ENCODE measurements at places on chromosomes 13 and 19.

- peak; percentile 61 for DNase-seq
These were observed 62.1 kb downstream of the DGKH start for GRCh38 chr13:42110410-42111155.

DNA sequence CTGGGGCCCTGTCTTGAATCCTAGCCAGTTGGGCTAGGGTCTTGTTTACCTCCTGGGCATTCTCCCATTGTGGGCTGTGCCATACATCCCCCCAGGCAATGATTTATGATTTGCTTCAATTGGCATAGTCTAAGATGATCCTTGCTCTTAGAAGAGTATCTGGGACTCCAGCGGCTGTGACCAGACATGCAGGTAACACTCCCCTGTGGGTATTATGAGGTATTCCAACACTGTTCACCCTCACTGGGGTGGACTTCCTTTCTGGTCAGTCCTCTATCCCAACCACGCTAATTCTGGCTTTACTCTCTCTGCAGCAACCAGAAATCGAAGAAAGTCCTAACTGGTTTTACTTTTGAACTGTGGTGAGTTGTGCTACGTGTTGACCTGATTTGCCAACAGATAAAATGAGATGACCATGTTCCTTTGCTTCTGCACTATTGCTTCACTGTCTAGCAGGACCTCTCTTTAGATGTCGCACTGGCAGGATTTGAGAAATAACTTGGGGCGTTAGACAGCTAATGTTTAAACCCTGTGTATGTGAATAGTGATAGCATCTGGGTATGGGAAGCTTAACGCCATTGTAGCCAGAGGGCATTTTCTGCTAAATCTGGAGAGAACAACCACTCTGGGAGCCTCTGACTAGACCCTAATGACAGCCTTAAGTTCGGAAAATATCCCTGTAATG, 6.7 kb upstream of the LRCH1 start:
- no peak for DNase-seq

- no peak for DNase-seq
These were observed 3.8 kb downstream of the UBL3 start for GRCh38 chr13:29846475-29847256.

- DNase-seq, result no peak
These were observed 120.0 kb downstream of the ITGBL1 start for GRCh38 chr13:101572456-101572855.

GRCh38 chr19:55179606-55180484, at the start of gene SYT5:
TSS of gene SYT5 (minus strand) at chr19:55180289. CDS start at chr19:55179041, 1,248 bp downstream.
- no peak for DNase-seq

DNA sequence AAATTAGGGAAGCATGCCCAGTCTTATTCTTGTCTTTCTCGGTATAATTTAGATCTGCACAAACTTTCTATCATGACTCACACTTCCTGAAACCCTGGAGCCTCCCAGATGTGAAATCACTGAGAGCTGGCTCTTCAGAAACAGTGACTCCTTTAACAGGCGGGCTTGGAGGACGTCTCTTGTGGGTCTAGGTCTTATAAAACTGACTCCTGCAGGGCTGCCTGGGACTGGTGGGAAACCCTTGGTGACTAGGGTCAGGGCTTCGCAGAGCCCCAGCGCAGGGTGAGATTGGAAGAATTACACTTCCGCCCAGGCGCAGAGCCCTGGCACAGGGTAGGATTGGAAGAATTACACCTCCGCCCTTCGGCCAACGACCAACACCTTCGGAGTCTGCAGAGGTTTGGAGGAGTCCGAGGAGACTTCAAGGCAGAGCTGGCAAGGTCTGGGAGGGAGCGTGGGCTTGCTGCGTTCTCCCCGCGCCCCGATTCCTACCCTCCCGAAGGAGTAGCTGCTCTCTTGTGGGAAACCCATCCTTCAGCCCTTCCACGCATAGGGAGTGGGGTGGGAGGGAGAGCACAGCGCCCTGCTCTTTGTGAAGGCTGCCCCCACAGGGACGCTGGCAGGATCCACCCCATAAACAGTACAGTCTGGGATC, 43.4 kb upstream of the MAP3K10 start:
- peak; percentile 89 for DNase-seq

DNA sequence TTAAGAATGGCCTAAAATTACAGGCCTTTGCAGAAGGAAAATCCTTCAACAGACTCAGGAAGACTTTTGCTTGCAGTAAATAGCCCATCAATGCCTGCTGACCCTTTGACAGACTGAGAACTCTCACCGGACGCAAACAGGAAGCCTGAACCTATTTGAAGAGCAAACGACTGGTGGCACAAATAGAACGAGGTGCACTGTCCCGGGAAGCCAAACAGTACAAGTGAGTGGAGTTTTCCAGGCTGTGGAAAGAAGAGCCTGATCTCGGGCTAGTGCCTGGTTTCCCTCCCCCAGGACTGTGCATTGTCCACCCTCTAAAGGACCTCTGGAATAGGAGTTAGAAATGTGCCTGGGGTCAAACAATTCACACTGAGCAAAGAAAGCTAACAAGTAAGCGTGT, 165.5 kb downstream of the FGF14 start:
- DNase-seq, result no peak

- DNase-seq, result no peak
These were observed 71.2 kb downstream of the WASF3 start for GRCh38 chr13:26628706-26629105.

DNA sequence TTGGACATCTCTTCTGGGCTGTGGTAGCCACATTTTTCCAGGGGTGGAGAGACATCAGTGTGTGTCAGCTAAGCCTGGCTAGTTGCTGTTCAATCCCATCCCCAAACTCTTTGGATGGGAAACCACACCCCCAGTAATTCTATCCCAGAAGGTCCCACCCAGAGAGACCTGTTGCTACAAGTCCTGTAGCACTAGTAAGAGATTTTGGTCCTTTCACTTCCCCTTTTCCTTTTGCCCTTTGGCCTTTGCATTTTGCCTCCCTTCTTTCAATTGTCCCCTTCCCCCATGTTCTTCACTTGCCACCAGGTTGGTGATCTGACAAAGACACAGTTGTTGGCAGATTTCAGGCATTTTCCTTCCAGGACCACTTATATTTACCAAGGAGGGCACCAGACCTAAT, 3.8 kb downstream of the CBY2 start:
- DNase-seq, result no peak

- DNase-seq, result no peak
These were observed 432.3 kb downstream of the SLITRK6 start for GRCh38 chr13:85366759-85367417.

GRCh38 chr13:70457474-70457873, 349.2 kb upstream of the KLHL1 start:
- no peak for DNase-seq

- DNase-seq, result no peak
These were observed 13.4 kb upstream of the TUBGCP3 start for GRCh38 chr13:112601371-112601770.

GRCh38 chr13:76943646-76944045, 4.7 kb upstream of the ACOD1 start:
- no peak for DNase-seq

- DNase-seq, result no peak
These were observed 34.2 kb downstream of the GPR42 start for GRCh38 chr19:35404879-35405622.

GRCh38 chr13:98489446-98490194, 87.3 kb downstream of the STK24 start:
- DNase-seq, result no peak

DNA sequence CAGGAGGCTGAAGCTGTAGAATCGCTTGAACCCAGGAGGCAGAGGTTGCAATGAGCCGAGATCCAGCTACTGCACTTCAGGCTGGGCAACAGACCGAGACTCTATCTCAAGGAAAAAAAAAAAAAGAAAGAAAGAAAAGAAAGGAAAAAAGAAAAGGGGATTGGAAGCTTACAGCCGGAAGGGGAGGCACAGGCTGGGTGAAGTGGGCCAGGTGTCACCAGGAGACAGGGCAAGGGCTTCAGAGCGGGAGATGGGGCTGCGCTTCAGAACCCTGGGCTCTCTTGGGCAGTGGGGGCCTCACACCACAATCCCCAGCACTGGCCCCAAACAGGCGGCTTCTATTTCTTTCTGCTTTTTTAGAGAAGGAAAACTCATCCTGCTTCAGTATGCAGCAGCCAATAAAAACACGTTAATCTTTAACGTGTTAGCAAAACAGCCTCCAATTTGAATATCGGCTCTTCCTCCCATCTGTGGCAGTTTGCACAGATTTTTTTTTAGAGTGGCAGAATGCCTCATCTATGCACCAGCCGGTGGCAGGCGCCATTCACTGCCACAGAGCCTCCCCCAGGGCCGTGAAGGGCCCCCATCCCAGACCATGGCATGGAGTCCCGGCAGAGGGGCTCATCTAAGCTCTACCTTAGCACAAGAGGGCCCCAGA, 46.6 kb upstream of the C19orf12 start:
- DNase-seq, result no peak

DNA sequence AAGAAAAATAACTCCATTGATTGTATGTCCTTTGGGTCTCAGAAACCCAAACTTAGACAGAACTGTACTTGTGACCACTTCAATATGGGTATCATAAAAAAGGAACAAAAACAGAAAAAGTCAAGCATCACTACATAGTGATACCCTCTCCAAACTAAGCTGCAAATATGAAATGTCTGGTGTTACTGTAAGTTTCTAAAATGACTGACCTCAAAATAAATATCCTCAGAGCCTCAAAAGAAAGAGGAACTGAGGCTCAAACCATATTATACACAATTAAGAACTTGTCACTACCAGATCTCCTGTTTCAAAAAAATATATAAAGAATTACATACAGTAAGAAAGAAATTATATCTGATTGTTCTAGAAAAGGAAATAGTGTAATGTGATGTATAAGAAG, 787.9 kb upstream of the KLHL1 start:
- DNase-seq, result no peak

- DNase-seq, result no peak
These were observed at the start of gene ZFR2 for GRCh38 chr19:3868770-3869456. TSS of gene ZFR2 (minus strand) at chr19:3869038. CDS start at chr19:3869017, 21 bp downstream.

DNA sequence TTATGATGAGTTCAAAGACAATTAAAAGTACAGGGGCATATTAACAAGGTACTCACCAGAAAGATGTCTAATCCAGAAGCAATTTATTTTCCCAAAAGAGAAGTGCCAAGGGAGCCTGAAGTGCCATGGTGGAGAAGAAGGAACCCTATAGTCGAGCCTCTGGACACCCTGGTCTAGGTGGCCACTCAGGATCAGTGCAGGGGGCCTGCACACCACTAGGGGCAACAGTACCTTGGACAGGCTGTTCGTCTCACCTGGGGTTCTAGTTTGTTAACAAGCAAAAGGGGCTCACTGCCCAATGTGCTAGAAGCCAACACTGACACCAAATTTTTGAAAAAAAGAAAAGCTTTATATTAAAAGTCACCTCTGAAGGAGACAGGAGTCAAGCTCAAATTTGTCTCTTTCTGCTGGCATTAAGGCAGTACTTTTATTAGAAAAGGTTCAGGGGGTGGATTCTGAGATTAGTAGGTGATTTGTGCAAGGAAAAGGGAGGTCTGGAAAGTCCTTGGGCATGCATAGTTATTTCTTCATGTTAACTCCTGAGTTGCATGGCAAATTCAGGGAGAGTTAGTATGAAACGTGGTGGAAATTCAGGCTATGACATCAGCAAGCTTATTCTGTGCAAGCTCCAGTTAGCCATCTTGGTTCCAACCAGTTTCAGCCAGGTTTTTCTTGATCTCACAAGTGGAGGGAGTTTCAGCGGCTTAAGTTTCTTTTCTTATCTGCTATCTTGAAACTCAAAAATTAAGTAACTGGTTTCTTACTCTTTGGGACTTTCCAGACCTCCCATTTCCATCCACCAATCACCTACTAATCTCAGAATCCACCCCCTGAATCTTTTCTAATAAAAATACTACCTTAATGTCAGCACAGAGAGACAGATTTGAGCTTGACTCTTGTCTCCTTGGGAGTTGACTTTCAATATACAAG, 884 bp upstream of the CBY2 start:
- no peak for DNase-seq

GRCh38 chr13:31945202-31945961, 86.2 kb upstream of the FRY start:
- DNase-seq, result no peak

DNA sequence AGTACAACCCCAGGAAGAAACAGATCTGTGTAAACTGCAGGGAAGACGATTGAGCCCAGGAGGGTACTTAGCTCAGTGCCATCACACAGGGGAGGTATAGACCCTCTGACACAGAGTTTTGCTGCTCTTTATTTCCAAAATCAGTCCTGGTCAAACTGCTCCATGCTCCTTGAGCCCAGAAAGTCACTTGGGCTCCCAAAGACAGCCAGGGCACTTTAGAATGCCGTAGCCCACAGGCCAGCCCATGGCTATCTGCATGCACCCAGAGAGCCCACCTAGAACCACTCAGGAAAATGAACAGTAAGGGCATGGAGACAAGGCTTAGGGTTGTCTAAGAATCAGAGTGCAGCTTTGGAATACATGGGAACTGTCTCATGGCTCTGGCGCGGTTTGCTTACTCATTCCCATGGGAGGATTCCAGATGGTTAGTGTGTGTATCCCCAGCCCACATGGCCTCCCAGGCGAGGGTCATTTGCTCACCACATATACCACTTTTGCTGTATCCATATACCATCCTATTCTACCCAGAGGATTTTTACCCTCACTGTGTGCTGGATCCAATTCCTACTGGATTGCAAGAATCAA, 14.7 kb upstream of the PDCD5 start:
- DNase-seq, result no peak

DNA sequence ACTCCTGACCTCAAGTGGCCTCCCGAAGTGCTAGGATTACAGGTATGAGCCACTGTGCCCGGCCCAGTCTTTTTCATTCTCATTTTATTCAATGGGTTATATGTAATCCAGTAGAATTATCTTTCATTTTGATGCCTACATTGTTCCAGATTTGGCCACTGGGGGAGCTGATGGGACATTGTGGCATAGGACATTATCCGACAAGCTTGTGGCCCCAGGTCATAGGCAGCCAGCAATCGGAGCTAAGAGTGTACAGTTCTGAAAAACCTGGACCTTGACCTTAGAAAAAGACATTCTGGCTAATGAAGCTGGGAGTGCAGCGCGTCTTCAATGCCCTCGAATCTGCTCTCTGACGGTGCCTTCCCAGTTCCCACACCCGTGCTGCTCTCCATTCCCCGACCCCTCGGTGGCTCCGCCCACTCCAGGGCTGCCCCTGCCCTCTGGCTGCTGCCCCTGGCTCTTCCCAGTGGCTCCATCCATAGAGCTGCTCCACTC, 108.7 kb downstream of the TEX29 start:
- DNase-seq, result no peak

DNA sequence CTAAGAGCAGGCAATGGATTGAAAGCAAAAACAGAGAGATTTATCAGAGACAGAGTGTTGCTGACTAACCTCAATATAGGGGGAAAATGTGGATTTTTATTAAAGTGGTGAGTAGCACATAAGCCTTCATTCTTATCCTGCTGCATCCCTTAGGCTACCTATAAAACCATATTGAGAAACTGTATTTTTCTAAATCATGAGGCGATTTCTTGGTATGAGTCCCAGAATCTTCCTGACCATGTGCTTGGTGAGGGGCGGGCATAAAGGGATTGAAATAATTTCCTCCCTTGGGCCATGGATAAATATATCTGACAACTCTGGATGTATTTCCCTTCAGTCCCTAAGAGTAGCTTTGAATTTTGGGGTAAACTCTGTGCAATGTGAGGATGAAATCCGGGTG, 72.8 kb downstream of the EFNB2 start:
- no peak for DNase-seq

DNA sequence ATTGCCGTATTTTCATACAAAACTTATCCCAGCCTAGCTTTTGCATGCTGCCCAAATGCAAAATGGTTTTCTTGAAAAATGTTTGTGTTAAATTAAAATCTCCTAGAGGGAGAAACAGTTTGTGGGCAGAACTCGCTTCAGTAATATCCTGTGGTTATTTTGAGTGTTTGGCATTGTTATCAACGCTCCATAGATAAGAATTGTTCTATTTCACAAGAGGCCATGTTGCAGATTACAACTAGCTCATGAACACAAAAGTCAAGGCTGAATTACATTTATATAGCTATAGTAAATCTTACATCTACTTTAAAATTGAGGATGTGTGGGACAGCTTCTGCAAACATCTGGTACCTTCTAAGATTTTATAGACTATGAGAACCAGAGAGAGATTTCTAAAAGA, 447.9 kb downstream of the DCT start:
- no peak for DNase-seq

Data from SK-N-MC (cell line).